ENCODE measurements at places on chromosomes 7 and 10.

GRCh38 chr7:107469929-107470328, at the start of gene GPR22:
Gene GPR22, plus strand, starts transcription at chr7:107470057. Its CDS starts 4,004 bp downstream, at chr7:107474061.
- no peak for DNase-seq

GRCh38 chr10:4635883-4636282, 190.1 kb upstream of the AKR1E2 start:
- no peak for DNase-seq

DNA sequence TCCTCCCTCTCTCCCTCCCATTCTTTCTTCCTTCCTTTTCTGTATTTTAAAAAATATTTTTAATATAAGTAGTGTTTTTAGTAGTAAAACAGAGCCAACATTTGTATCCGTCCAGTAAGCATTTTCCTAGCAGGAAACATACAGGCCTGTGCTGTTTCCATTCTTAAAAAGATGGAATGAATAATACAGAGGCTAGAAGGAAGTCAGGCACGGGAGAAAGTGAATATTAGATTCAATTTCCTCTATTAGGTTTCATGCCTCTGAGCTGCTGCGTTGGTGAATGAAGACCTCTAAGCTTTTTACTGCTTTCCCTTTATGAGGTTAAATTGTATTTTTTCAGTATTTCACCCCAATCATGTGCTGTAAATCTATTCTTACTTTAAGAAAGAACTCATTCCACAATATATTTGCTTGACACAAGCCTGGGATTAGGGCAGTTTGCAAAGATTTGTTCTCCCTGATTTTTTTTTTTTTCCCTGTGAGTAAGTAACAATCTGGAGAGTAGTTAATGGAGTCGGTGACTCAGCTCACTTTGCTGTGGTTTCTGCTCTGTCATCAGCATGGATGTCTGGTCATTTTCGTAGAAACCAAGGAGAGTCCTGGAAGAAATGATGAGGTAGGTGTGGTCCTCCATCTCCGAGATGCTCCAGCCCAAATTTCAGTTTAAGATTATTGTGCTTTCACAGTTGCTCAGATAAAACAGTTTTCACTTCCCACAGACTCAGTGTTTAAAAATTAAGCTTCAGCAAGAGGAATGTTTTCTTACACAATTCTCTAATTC, 76.1 kb upstream of the PITRM1 start:
- DNase-seq, result no peak

- no peak for DNase-seq
Observed at GRCh38 chr7:23662124-23662983, 17.6 kb upstream of the FAM221A start.

DNA sequence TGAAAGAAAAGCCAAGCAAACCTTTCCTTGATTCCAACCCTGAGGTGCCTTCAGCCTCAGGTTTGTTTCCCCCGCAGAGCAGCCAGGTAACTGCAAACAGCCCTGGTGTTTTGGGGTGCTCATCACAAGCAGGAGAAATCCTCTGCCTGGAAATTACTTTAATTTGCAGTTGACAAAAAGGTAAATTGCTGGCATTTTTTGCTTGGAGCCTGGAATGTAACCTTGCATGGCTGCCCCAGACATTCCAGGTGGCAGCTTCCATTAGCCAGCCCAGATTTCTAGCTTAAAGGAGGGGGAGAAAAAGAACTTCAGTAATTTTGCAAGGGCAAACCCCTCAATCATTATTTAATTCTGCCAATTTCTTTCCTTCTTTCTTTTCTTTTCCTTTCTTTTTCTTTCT, 194.4 kb downstream of the MYOF start:
- no peak for DNase-seq

DNA sequence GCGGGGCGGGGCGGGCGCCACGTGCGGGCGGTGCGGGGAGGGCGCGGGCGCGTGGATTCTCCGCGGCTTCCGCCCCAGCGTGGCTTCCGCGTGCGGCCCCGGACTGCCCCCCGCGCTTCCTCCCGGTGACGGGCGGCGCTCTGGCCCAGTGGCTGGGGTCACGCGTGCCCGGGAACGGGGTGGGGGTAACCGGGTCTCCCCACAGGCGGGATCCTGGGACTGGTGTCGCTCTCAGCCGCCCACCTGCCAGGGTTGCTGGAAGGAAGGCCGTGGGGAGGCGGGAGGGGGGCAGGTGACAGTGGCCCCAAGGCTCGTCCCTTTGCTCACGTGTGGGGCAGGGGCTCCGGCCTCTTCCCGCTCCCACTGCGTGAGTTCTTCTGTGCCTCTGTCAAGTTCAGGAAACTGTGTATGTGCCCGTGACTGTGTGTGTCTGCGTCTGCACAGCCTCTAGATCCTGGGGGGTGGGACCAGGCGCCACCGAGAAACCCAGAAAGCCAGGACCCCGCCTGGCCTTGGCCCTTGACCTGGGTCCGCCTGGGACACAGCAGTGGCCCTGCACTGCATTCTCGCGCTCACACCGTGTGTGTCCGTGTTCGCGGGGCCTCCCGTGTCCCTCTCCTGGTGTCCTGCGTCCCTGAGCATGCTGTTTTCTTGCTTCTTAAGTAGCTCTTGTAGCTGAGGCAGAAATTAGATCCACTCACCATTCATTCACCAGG, 919 bp downstream of the MAFK start:
- DNase-seq, result no peak

GRCh38 chr7:114109721-114110120, 190.9 kb upstream of the PPP1R3A start:
- no peak for DNase-seq

DNA sequence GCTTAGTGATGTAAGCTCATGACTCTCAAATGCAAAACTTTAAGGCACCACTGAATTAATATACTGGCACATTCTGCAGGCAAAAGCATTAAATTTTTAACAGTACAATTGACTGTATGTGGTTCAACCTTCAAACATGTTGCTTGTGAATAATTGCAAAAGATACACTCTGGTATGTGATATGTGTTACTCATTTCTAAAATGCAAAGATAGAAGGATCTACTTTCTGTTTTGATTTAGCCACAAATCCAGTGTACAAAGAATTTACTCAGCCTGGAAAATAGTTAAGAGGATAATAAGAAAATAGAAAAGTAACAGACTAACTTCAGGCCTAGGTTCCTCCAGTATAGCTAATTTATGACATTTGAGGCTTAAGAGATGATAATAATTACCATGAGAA, 66.6 kb upstream of the NOBOX start:
- DNase-seq, result no peak

- no peak for DNase-seq
Observed at GRCh38 chr7:92874567-92874966, 38.2 kb upstream of the CDK6 start.

GRCh38 chr10:55168343-55168742, 367.3 kb upstream of the PCDH15 start:
- no peak for DNase-seq

DNA sequence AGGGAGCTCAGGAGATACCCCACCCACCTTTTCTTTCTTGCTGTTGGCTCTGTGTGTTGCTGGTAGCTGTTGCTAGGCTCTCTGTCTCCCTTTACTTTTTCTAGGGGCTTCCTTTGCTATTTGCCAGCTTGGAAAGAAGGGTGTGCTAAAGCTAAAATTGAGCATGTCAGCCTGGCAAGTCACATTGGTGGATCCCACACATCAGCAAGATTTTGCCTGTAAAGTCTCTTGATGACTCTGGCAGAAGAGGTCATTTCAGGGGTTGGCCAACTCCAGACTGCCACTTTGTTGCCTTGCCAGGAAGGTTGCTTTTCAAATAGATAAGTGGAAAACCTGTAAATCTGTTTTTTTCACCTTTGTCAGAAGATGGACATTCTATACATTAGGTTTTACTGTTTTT, 9.9 kb downstream of the CCNY start:
- no peak for DNase-seq

DNA sequence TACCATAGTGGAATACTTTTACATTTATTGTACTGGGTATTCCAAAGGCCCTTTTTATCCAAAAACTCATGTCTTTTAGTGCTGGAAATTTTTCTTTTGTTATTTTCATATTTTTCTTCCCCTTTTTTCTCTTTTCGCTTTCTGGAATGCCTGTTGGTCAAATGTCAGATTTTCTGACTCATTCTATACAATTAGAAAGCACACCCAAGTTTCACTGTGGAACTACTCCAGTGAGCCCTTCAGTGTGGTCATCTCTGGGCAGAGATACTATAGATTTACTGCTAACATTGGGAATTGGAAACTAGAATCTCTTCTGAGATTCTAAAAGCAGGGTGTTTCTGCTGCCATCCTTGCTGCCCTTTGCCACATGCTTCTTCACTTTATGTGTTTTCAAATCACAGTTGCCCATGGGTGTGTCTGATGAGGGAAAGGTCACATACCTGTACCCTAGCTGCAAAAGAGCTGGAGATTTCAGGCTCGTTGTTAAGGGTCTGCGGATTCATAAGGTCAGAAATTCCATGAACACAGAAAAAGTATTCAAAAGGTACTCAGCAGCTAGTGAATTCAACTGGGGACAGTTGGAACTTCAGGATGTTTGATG, 5.6 kb upstream of the WASL start:
- DNase-seq, result no peak

- no peak for DNase-seq
Observed at GRCh38 chr7:142308918-142309317, 51.1 kb upstream of the PRSS58 start.

GRCh38 chr7:137306748-137307147, 36.8 kb downstream of the PTN start:
- DNase-seq, result no peak

- peak; percentile 89 for DNase-seq
Observed at GRCh38 chr7:100516135-100516812, 22.7 kb upstream of the AGFG2 start.

DNA sequence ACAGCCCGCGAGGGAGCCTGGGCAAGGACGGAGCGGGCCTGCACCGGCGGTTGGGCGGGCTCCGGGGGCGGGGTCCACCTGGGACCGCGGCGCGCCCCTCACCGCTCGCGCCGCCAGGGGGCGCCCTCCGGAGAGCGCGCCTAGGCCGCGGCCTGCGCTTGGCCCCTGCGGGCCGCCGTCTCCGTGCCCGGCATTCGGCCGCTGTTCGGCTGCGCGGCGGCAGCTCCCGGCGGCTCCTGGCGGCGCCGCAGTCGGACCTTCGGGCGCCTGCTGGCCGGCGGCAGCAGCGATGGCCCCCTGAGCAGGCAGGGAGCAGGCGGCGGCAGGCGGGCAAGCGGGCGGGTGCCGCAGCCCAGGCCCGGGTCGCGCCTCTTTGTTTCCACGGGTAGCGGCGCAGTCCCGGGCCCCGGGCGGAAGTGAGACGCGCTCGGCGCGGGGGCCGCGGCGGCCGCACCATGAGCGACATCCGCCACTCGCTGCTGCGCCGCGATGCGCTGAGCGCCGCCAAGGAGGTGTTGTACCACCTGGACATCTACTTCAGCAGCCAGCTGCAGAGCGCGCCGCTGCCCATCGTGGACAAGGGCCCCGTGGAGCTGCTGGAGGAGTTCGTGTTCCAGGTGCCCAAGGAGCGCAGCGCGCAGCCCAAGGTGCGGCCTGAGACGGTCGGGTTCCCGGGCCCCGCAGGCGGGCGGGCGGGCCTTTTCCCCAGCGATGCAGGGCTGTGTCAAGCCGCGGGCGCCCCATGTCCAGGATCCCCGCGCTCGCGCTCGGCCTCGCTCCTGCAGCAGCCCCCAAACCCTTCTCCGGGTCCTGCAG, at the start of gene INTS15:
Gene INTS15, plus strand, starts transcription at position 193 of the 816 bp plus-strand sequence. Its CDS starts 263 bp downstream, at position 456.
- DNase-seq, result peak; percentile 90

DNA sequence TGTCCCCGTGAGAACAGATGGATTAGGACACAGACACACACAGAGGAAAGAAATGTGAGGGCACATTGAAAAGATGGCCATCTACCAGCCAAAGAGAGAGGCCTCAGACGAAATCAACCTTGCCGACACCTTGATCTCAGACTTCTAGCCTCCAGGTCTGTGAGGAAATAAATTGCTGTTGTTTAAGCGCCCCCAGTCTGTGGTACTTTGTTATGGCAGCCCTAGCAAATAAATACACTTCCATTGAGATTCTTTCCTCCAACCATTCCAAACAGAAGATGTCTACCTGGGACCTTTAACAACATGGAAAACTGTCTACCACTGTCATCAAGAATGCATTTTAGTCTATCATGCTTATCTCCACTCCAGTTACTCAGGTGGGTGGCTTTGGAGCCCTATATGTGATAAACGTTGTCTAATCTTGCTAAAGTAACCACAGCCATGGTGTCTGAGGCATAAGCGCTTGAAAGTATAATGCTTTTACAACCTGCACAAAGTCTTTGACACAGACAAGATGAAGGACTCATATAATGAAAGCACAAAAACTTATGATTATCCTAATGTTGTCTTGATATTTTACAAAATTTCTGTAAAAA, 244.3 kb downstream of the MTERF1 start:
- peak; percentile 56 for DNase-seq

- DNase-seq, result no peak
Observed at GRCh38 chr10:45585131-45585530, 87.4 kb downstream of the ZFAND4 start.

DNA sequence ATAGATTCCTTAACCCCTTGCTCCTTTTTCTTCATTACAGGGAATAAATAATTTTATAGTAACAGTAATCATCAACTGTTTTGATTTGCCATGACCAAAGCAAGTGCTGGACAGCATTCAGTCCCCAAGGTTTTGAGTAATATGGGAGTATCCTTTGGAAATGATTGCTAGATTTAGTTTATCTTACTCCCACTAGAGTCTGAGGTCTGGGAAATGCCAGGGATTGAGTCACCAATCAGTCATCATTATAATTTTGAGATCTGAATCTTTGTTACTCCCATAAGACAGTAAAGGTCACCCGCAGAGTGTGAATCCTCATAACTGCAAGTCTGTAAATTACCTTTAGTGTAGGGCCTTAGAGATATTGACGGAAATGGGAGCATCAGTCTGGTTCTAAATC, 133.7 kb upstream of the SEMA3E start:
- no peak for DNase-seq

DNA sequence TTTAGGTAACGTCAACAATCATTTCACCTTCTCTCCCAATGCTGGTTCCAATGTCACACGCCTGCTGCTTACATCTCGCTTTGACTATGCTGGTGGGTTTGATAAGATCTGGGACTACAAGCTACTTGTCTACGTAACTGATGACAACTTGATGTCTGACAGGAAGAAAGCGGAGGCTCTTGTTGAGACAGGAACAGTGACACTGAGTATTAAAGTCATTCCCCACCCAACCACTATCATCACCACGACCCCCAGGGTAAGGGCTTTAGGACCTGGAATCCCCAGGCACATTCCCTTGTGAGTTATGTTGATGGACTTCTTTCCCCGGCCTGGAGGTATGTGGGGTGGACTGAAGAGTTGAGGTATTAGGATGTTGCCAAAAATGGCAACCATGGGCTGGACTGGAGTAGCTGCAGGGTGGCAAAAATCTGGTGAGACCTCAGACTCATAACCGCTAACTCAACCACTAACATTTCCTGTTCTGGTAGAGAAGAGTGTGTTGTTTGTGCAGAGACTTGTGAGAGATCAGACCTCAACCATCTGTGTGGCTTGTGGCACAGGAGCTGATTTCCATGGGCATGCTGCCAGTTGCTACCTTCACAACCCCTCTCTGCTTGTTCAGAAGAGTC, 59.2 kb downstream of the CDHR3 start:
- peak; percentile 81 for DNase-seq

- DNase-seq, result no peak
Observed at GRCh38 chr10:87973635-87974034, 110.2 kb downstream of the PTEN start.

DNA sequence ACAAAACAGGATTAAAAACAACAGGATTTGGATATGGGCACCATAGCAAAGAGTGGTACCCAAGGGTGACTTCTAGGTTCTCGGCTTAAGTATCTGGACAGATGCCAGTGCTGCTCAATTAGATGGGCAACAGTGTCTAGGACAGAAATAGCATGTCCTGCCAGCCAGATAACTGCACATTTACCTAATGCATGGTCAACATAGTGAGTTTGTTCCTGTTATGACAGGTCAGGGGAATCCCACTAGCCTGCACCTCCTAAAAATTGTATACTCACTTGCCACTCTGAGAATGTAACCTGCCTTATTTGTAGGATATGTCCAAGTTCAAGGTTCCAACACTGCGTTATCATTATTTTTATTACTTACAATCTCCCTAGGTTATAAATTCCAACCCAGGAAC, 471.7 kb downstream of the GRM8 start:
- peak; percentile 43 for DNase-seq
